ENCODE measurements at places on chromosomes 4 and X.

DNA sequence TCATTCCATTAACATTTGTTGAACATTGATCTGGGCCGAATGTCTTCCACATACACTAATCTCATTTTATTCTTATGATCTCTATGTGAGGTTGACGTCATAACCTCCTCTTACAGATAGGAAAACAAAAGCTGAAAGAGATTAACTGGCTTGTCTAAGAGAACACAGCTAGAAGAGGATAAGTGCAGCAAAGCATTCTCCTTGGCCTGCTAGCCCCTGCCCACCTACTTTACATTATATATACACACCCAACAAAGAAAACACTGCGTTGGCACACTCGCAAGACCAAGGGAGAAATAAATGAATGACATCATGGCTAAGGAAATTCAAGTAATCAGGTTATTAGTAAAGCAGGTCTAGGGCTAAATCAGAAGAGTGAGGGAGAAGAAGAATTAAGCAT, 138.4 kb downstream of the PARM1 start:
- no peak for DNase-seq

- no peak for DNase-seq
Measured at GRCh38 chr4:57945298-57945697, 835.1 kb upstream of the IGFBP7 start.

- DNase-seq, result no peak
Measured at GRCh38 chr4:152575533-152575932, 39.6 kb upstream of the FBXW7 start.

DNA sequence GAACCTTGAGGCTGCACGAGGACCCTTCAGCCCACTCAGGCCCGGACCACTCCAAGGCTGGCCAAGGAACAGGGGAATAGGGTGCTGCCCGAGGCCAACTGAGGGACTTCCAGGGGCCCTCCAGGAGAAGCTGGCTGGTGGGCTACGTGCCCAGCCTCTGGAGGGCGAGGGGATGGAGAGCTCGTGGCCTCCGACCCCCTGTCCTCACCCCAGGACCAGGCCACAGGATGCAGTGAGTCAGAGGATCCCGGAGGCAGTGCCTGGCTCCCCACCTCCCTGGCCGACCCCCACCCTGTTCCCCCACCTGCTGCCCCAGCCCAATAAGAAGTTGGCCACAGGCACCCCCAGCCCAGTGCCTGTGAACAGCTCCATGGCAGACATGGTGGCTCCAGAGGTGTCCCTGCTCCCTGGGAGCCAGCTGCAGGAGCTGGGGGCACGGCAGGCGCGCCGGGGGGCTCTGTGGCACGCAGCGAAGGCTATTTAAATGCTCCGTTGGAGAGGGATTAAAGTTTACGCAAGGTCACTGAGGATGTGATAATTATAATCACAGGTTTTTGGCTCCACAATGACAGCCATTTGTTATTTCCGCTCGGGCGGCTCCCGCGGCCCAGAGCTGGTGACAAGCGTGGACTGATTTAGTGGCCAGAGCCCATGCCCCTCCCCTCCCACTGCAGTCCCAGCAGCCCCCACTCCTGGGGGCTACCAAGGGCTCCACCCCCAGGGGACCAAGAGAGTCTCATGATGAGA, 95.7 kb upstream of the NKX1-1 start:
- no peak for DNase-seq

DNA sequence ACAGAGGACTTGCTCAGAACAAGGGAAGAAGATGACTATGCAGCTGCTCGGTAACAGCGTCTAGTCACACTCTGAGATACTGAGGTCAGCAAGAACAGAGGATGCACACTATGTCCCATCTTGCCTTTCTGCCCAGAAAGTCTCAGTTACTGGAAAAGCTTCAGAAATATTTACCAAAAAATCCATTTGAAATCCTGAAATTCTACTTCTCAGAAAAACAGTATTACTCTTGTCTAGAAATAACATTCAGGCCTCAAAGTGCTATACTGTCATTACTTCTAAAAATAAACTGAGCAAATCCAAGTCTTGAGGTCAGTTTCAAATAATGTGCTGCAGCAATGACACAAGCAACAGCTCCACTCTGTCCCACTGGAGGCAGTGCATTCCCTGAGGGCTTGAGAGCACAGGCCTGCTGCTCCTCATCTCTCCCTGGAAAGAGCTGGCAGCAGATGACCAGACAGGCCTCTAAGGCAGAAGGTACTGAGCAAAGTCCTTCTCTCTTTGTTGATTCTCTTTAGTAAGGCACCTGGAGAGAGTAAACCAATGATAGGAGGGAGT, 76.9 kb downstream of the CAMK2D start:
- no peak for DNase-seq

- DNase-seq, result no peak
Measured at GRCh38 chrX:35726176-35726575, 72.0 kb upstream of the MAGEB16 start.

DNA sequence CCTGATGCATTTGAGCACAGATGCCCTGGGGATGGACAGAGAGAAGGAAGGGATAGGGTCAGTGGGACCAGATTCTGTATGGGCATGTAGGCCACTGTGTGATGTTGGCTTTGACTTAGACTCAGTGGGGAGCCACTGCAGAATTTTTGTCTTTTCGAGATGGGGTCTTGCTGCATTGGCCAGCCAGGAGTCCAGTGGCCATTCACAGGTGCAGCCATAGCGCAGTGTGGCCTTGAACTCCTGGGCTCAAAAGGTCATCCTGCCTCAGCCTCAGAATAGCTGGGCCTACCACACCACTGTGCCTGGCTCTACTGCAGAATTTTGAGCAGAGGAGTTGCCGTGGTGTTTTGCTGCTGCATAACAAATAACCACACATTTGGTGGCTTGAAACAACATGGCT, 22.8 kb downstream of the TBC1D14 start:
- no peak for DNase-seq

DNA sequence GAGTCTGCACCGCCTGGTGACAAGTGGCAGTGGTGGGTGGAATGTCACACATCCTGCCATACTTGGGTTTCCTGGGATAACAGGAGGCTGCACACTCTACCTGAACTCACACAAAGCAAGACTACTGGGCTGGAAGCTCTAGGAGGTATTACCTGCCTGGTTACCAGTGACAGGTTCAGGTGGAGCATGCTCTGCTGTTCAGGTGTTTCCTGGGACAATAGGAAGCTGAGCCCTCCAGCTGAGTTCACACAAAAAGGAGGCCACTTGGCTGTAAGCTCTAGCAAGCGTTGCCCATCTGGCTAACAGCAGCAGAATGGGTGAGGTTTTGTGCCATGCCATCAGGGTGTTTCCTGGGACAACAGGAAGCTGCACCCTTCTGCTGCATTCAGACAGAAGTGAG, 17.4 kb upstream of the UGT2B7 start:
- DNase-seq, result no peak
